ENCODE measurements at places on chromosomes 4 and X.

DNA sequence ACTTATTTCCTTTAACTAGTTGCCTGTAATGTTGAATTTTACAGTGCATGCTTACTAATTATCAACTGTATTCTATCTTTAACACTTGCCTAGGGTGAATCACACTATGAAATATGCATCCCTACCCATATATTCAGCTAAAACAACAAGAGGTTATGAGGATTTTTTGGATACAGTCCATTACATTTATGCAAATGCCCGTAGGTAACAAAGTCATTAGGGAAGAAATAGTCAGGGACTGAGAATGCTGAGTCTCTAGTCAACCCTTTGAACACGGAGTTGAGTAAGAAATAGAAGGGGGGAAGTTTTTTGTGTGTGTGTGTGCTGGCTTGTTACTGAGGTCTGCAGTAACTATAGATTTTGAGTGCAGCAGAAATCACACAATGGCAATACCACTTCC is 26.1 kb upstream of the CBLL2 start:
- DNase-seq, result no peak

DNA sequence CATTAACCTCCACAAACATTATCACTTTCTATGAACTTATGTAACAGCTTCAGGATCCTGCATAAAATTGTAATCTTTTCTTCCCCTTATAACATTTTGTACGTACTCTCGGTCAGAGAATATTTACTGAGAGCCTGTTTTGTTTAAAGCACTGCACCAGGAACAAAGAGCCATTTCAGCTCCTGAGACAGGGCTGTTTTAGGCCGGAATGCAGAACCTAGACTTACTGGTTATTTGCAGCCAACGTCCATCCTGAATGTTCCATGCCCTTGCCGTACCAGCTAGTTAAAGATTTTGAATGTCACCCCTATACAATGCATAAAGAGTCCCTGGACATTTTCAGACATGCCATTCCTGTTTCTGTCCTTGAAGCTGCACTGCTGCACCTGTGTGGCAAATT is 248.8 kb downstream of the PCDH7 start:
- no peak for DNase-seq

GRCh38 chr4:156971165-156971675 is 379 bp downstream of the PDGFC start:
- peak; percentile 22 for DNase-seq

DNA sequence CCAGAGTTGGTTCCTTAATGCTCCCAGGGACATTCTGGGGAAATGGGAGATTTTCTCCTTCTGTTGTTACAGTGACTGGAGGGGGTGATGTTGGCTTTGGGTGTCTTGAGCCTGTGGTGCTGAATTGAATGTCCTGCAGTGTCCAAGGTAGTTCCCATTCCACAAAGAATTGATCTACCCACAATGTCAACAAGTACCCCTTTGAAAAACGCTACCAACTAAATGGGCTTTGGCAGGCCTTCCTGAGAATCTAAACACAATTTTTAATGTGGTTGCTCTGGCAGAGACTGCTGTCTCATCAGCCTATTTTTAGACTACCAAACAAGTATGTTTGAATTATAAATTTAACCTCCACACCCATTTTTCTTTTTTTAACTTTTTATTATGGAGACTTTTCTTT is 69.4 kb downstream of the CCKAR start:
- DNase-seq, result no peak

DNA sequence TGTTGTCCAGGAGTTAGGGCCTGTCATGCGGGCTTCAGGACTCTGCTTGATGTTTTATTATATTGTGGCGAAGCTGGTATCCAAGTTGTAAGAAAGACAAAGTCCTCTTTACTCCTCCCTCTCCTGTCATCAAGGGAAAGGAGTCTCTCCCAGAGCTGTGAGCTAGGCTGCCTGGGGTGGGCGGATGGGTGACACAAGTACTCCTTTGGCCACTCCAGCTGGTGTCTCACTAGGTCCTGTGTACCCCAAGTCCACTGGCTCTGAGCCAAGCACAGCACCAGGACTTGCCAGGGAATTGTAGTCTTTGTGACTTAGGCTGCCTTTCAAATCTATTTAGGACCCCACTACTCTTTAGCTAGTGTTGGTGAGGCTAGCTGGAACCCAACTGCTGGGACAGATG is 36.7 kb upstream of the RPS6KA6 start:
- no peak for DNase-seq
